Natural killer cell (primary cell): ENCODE measurements at places on chromosomes 4 and X.

- no peaks in the 10 kb centered on the region for H3K36me3 ChIP-seq
- peaks cover 3% of the 10 kb centered on the region for H3K4me1 ChIP-seq
- peak overlapping the region; percentile 94 for H3K4me3 ChIP-seq
- peak overlapping the region; percentile 78 for H3K27ac ChIP-seq
- DNase-seq = peak; percentile 61
Measured at GRCh38 chr4:146520896-146521540, 722 bp downstream of the SLC10A7 start.

DNA sequence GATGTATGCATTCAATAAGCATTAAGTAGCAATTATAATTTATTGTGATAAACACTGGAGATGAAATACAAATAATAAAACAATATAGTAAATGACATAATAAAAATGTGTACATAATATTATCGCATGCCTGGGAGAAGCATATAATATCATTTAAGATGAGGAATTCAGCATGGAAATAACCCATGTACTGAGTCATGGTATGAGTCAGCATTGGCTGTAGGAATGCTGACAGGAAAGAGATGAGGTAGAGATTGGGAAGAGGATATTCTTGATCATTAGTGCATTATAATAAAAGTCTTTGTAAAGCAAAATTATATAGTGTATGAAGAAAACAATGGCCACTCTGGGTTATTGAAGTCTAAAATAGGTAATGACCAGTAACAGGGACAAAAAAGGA is 82.8 kb downstream of the MAGEB10 start:
- no peak overlapping the region for H3K27ac ChIP-seq
- no peaks in the 10 kb centered on the region for H3K4me1 ChIP-seq
- no peaks in the 10 kb centered on the region for H3K36me3 ChIP-seq
- DNase-seq = no peak
- no peak overlapping the region for H3K4me3 ChIP-seq
- no peaks in the 10 kb centered on the region for H3K27me3 ChIP-seq

GRCh38 chr4:123522646-123523045 is 126.1 kb downstream of the SPRY1 start:
- no peak for DNase-seq
- H3K36me3 ChIP-seq = no peaks in the 10 kb centered on the region
- H3K4me1 ChIP-seq = no peaks in the 10 kb centered on the region
- H3K27ac ChIP-seq = no peak overlapping the region
- no peak overlapping the region for H3K4me3 ChIP-seq
- H3K27me3 ChIP-seq = no peaks in the 10 kb centered on the region

- H3K27ac ChIP-seq = no peak overlapping the region
- no peaks in the 10 kb centered on the region for H3K27me3 ChIP-seq
- no peaks in the 10 kb centered on the region for H3K36me3 ChIP-seq
- H3K4me1 ChIP-seq = no peaks in the 10 kb centered on the region
- no peak for DNase-seq
- no peak overlapping the region for H3K4me3 ChIP-seq
Measured at GRCh38 chr4:187840814-187841213, 154.8 kb upstream of the ZFP42 start.

DNA sequence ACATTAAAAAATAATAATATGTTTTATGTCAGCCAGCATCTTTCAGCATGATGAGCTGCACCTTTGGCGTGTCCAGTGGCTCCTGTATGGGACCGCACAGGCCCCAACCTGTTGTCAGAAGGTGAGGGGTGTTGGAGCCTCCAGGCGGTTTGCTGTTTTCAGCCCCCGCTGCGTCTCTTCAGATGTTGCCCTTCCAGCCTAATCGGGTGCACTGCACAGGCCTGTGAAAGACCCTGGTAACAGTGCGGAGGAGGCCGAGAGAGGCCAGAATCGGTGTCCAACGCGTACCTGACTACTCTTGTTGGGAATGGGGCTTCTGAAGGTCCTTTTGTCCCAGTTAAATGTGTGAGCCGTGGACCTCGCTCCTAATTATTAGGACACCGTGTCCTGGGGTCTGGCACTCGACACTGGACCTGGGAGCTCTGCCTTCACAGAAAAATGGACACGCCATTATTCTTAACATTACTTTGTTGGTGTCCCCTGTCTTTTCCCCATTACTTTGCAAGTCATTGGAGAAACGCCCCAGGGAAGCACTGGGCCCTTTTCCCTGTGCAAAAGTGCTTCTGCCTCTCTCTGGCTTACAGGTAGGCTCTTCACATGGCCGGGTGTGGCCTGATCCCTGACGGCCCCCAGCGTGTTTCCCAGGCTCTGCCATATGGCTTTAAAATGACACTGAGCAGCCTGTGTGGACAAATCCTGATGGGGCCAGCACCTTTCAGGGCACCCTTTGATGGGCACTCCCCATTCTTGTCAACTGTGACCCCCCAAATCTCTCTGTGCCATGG is 51.2 kb downstream of the TBC1D14 start:
- H3K27ac ChIP-seq = no peak overlapping the region
- H3K27me3 ChIP-seq = no peaks in the 10 kb centered on the region

DNA sequence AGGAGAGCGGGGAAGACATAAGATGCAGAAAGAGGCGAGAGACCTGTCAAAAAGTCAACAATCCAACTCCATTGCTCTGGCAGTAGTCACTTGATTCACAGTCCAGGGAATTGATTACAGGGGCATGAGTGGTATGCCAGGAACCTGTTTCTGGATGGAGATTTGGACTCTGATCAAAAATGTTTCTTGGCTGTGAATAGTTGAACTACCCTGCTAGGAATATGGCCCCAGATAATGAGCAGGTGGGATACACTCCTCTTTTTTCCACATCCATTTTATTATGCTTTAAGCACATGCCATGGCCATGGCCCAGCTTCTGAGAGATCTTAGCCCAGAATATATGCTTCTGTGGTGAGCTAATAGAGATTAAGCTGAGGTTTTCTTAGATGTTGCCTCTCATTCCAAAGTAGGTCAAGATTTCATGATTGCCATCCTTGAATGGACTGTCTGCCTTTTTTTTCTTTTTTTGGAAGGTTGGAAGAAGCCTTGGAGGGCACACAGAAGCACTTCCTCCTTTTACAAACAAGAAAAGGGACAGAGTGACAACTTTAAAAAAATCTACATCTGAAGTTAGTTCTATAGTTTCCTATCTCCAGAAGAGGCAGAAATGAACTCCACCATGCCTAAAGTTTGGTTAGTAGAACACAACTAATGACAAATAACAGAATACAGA is 121.9 kb downstream of the KIT start:
- H3K4me1 ChIP-seq = peaks cover 10% of the 10 kb centered on the region
- no peaks in the 10 kb centered on the region for H3K36me3 ChIP-seq
- H3K4me3 ChIP-seq = no peak overlapping the region
- DNase-seq = no peak
- H3K27me3 ChIP-seq = no peaks in the 10 kb centered on the region

DNA sequence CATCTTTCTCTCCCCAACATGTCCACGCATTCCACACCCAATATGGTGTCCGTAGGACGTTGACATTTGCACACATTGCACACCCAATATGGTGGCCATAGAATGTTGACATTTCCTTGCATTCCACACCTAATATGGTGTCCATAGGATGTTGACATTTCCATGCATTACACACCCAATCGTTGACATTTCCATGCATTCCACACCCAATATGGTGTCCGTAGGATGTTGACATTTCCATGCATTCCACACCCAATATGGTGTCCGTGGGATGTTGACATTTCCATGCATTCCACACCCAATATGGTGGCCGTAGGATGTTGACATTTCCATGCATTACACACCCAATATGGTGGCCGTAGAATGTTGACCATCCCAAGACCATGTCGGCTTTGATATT is 88.4 kb upstream of the SHOX start:
- H3K4me3 ChIP-seq = no peak overlapping the region
- DNase-seq = no peak
- no peaks in the 10 kb centered on the region for H3K36me3 ChIP-seq

DNA sequence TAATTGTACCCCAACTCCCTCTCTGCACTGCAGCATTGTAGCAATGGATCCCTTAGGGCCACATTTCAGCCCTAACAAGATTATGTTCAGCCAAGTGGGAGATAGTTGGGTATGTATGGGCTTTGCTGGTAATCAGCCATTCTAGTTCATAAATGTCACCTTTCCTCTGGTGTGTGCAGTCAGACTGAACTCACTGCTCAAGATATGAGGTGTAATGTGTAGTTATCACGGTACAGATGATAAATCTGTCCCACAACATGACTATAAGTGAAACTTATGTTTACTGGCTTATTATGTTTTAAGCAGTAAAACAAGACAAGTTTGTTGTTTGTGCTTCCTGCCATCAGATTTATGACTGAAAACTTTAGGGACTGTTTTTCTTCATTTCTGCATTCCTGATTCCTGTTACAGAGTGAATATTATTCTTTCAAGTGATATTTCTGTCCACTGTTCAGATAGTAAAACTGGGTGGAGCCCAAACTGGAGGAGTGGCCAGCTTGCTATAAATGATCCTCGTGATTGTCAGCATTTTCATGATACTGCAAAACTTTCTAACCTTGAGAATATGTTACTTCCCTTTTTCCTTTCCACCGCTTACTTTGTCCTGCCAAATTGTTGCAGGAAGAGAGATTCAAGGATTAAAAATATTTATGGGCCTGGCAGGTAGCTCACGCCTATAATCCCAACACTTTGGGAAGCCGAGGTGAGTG is 44.9 kb downstream of the ANAPC4 start:
- H3K4me3 ChIP-seq = no peak overlapping the region
- no peaks in the 10 kb centered on the region for H3K27me3 ChIP-seq
- H3K36me3 ChIP-seq = peaks cover 26% of the 10 kb centered on the region

GRCh38 chrX:121114691-121115090 is 67.3 kb downstream of the GLUD2 start:
- no peaks in the 10 kb centered on the region for H3K27me3 ChIP-seq
- H3K27ac ChIP-seq = no peak overlapping the region
- DNase-seq = no peak
- no peaks in the 10 kb centered on the region for H3K36me3 ChIP-seq
- H3K4me3 ChIP-seq = no peak overlapping the region
- H3K4me1 ChIP-seq = no peaks in the 10 kb centered on the region

DNA sequence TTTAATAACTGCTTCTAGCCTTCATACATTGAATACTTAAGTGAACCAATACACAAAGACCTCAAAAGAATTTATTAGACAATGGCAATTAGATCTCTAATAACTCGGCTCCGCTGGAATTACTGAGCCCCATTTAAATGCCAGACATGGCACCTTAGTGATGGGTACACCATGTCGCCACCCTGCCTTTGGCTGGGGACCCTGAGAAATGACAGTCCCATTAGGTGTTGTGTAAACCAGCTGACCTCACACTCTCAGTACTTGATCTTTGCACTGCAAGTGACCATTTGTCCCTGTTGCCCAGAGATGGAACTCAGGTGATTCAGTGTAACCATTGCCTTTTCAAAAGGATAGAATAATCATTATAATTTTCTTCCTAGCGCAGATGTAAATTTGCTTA is 144.6 kb upstream of the SMARCAD1 start:
- no peaks in the 10 kb centered on the region for H3K36me3 ChIP-seq
- no peak for DNase-seq
- no peak overlapping the region for H3K4me3 ChIP-seq
- no peaks in the 10 kb centered on the region for H3K4me1 ChIP-seq
- no peak overlapping the region for H3K27ac ChIP-seq

GRCh38 chrX:104913348-104913747 is 307.1 kb downstream of the TEX13A start:
- no peak overlapping the region for H3K27ac ChIP-seq
- DNase-seq = peak; percentile 4
- no peaks in the 10 kb centered on the region for H3K36me3 ChIP-seq
- no peaks in the 10 kb centered on the region for H3K4me1 ChIP-seq

GRCh38 chrX:3697701-3698279 is 15.7 kb downstream of the PRKX start:
- no peak for DNase-seq
- H3K27me3 ChIP-seq = no peaks in the 10 kb centered on the region
- peaks cover 44% of the 10 kb centered on the region for H3K4me1 ChIP-seq
- H3K4me3 ChIP-seq = no peak overlapping the region
- H3K27ac ChIP-seq = peak overlapping the region; percentile 50

GRCh38 chrX:78958419-78959116 is 13.4 kb downstream of the P2RY10 start:
- peak overlapping the region; percentile 61 for H3K27ac ChIP-seq
- H3K4me1 ChIP-seq = peaks cover 5% of the 10 kb centered on the region
- no peak for DNase-seq
- no peak overlapping the region for H3K4me3 ChIP-seq
- peaks cover 10% of the 10 kb centered on the region for H3K36me3 ChIP-seq

DNA sequence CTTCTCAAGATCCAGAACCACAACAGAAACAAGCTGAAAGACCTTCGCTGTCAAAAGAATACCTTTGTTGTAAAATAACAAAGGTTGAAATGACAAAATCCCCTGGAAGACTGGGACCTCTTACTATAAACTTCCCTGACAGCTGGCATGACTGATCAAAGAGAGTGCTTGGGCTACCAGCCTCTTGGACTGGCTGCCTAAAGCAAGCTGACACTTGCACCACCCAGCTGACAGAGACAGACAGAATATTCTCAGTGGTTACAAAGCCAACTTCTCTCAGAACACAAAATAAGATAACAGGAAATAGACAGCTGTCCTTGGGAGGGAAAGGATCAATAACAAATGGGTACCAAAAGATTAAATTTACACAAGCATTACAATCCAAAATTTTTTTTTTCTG is 241.7 kb upstream of the SPOCK3 start:
- no peak overlapping the region for H3K4me3 ChIP-seq
- no peaks in the 10 kb centered on the region for H3K4me1 ChIP-seq
- H3K36me3 ChIP-seq = no peaks in the 10 kb centered on the region
- DNase-seq = no peak
- H3K27me3 ChIP-seq = no peaks in the 10 kb centered on the region
- H3K27ac ChIP-seq = no peak overlapping the region

DNA sequence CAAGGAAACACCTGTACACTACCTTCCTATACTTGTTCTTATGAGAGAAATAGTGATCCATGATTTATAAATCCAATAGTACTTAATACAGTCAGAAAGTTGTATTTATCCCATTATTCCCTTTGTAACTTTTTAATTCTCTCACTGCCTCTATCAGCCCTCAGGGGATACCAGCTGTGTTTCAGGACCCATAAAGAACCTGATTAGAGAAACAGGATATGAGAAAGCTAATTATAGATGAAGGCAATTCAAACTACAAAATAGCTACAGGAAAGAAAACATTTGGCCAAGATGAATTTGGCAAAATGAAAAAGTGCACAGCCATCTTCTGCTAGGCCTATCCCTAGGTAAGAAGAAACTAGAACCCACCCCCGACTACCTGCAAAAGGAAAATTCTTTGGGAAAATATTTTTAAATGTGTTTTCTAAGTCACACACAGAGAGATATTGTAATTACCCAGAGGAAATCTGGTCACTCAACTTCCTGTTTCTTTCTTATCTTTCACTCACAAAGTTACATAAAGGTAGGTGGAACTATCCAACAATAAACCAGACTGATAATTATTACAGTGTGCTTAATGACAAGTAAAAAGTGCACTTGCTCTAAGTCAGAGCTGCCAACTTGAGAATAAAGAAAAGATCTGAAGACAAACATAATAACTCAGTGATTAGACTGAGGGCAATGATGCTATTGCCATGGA is 836.5 kb upstream of the HTR2C start:
- no peak for DNase-seq
- no peaks in the 10 kb centered on the region for H3K36me3 ChIP-seq
- no peak overlapping the region for H3K27ac ChIP-seq
- H3K4me3 ChIP-seq = no peak overlapping the region
- no peaks in the 10 kb centered on the region for H3K27me3 ChIP-seq
